HuH-7.5 (cell line): ENCODE measurements at places on chromosomes 6 and 20.
A peak's percentile ranks its signal among the peaks of the same experiment; 100 is the strongest.

GRCh38 chr20:11111191-11111590, 437.4 kb upstream of the JAG1 start:
- DNase-seq, result no peak

DNA sequence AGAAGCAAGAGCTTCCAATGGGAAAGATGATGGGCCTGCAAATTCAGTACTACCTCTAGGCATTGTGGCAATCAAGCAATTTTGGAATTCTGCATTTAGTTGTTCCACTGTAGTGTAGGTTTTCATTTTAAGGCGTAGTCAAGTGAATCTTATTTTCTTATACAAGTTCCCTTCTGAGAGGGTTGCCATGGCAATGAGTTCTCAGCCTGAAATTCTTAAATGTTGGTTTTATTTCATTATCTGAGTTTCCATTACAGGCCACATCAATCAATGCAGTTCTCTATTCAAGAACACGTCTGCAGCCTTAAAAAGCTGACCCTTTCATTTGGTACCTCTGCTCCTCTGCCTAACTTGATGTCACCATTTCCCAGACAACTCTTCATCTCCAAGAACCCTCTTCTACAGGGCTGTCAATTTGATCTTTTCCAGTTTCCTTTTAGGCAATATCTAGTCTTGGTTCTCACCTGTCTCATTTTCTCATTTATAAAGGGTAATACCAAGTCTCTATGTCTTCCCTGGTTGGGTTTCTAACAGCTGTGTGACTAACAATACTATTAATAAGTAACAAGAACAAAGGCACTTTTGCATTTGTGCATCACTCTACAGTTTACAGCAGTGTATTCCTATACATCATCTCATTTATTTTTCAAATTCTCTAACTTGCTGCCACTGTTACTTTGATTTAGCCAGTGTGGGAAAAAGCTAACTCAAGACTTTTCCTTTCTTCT, 898.2 kb upstream of the FLRT3 start:
- DNase-seq, result no peak

DNA sequence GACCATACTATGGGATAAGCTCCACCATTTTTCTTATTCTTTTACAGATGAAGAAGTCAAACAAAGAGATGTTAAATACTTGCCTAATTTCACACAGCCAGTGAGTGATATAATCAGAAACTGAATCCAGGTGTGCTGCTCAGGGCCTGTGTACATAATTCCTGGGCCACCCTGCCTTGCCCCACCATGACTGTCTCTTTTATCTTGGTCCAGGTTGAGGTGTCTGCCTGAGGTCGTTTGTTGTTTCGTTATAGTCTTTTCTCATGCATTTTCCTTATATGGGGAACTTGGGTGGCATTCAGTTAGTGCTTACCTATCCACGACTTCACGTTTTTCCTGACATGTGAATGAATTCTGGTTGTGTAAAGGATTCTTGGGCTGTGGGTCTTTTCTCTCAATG, 277.6 kb downstream of the COL12A1 start:
- no peak for DNase-seq

DNA sequence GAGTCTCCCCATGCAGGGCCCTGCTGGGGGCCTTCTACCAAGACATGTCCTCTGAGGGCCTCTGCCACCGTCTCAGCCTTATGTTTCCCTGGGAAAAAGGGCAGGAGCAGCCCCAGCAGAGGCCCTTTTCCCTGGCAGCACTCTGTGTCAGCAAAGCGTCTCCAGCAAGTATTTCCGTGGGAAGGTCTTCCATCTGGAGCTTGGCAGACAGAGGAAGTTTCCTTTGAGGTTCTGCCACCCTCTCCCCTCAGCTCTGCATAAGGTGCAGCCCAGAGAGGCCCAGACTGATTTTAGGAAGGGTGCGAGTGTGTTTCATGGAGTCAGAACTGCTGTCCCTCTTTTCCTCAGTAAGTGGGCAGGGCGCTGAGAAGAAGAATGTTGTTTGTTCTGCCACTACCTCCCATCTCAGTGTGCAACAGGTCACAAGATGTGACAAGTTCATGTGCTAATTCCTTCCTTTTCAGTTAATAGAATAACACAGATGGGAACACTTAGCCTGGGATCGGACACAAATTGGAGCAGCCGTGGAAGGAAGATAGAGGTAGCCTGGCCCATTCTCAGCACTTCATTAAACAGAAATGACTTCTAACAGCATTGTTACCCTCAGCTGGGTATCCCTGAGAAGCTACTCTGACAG, 784.4 kb downstream of the MAFB start:
- DNase-seq, result no peak

- no peak for DNase-seq
Measured at GRCh38 chr6:156767603-156768467, 9.3 kb upstream of the ARID1B start.

GRCh38 chr6:103674790-103675189, 1184.9 kb downstream of the HACE1 start:
- no peak for DNase-seq

- DNase-seq, result no peak
Measured at GRCh38 chr6:147660334-147661311, 152.1 kb downstream of the SAMD5 start.

GRCh38 chr6:143333749-143334520, 116.6 kb downstream of the ADAT2 start:
- DNase-seq, result no peak

GRCh38 chr6:24043848-24044247, 82.2 kb upstream of the NRSN1 start:
- DNase-seq, result no peak

DNA sequence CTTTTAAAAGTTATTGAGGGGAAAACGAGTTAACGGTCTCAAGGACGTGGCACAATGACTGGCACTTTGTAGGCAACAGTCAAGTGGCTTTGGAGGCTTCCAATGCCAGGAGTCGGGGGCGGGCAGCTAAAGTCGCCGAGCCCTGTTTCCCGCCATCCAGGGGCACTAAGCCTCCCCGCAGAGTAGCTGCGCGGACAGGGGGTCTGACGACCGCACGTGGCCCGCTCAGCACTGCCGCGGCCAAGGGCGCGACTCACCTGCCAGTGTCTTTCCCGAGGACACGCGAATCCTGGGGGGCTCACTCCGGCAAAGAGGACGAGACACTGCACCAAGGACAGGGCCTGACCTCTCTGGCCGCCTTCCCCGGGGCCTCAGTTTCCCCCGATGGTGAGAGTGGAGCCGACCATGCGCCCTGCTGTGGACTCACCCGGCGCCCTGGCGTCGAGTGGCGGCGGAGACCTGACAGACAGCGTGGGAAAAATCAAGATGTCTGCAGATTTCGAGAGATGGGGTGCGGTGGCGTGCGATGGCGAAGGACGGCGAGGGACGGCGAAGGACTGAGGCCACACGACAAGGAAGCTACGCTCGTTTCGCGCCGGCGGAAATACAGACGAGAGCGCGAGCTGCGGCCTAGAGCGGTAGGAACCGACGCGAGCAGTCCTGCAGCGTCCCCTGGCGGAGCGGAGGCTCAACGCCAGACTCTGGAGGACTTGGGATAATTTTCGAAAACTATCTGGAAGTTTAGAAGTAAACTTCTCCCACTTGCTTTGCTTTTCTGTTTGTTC, at the start of gene SNHG17:
TSS of gene SNHG17 (minus strand) at position 559 of the 785 bp plus-strand sequence.
- peak; percentile 56 for DNase-seq

DNA sequence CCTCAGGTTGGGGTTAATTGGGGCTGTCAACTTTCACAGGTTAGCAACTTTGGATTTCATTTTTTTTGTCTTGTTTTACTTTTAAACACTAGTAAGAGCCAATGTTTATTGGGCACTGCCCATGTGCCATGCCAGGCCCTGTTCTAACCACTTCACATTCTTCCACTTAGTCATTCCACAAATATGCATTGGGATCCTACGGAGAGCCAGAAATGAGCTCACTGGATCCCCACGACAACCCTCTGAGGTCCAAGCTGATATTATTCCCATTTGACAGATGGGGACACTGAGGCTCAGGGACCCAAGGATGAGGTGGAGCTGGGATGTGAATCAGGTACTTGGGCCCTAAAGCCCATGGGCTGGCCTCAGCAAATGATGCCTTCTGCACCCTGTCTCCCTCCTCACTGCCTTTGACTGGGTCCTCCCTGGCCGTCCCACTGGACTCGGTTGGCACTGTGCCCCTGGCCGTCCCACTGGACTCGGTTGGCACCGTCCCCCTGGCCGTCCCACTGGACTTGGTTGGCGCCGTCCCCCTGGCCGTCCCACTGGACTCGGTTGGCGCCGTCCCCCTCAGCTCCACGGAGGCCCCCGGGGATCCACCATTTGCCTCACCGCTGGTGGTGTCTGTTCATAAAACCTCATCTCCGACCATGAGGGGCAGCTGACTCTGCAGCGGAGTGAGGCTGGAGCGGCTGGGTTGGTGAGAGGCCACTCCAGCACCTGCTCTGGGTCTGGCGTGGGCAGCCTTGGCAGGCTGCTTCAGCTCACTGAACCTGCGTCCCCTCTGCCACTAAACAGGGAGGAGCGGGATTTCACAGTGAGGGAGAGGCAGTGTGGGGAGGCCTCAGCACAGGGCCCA, 4.8 kb upstream of the PMEPA1 start:
- DNase-seq, result no peak

- no peak for DNase-seq
Measured at GRCh38 chr20:58168843-58169242, 59.6 kb downstream of the ANKRD60 start.

DNA sequence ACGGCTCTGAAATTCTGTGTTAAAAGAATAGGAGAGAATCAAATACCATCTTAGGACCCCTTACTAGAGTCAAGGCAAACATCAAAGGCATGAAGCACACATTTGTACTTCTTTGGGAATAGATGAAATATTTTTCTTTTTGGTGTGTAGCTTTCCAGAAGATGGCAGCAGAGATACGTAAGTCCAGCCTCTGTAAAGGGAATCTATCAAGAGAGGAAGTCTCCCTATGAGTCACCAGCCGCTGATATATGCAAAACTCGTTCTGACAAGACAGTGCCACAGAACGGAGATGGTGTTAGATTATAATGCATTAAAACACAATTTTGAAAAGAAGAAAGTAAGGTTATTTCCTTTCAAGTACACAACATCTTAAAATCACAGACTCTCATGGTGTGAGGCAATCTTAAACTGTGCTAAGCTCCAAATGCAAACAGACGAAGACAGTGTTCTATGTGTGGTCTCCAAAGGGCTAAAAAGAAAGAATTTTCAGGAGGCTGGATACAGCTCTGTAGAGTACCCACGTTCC, 120.0 kb upstream of the AGPAT4 start:
- peak; percentile 37 for DNase-seq

GRCh38 chr6:89122625-89123024, 4.8 kb upstream of the SRSF12 start:
- DNase-seq, result no peak

- DNase-seq, result no peak
Measured at GRCh38 chr20:20275636-20276035, 92.3 kb upstream of the INSM1 start.
